ENCODE measurements at places on chromosomes 5 and 9.
A peak's percentile ranks its signal among the peaks of the same experiment; 100 is the strongest.

DNA sequence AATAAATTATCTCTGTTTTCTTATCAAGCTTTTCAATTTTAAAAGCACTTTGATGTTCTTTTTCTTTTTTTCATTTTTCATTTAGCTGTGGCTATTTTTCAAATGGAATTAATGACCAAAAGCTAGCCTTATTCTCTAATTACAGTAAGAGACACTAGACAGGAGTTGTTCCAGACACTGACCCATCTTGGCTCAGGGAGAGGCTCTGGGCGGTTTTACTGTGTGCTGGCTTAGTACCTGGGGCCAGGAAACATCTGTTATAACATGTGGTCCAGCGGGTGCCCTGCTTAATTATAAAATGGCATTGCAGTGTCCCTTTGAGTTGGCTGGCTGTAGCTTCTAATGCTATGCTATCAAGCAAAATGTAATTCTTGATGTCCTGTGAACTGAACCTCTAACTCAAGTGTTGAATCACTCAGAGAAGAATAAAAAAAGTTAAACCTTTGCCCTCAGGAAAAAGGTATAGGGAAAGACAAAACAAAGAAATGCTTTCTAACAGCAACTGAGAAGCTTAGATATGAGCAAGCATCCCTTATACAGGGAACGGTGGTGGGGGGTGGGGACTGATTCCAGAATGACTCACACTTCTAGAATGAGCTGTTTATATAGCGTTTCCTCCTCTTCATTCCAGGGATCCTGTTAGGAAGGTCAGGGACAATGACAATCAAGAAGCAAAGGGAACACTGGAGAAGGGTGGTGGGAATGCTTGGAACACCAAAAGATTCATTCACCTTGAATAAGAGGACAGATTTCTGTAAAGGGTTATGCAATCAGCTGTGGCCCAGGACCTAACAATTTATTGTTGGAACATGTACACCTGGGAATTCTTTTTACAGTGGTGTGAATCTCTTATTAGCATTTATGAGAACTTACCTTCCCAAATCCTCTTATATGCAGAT, 58.7 kb upstream of the NFIB start:
- no peak for DNase-seq

DNA sequence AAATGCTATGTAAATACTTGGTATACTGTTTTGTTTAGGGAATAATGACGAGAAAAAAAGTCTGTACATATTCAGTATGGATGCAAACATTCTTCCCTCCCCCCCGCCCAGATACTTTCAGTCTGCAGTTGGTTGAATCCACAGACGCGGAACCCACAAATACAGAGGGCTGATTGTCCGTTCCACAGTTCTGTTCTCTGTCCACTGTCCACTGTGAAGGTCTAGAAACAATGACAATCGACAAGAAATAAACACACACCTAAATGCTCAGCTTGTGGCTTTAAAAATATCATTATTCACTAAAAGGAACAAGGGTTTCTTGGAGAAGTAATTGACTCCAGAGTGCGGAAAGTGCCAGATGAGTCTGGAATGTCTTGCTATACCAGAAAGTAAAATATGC, 109.1 kb downstream of the TMEM161B start:
- no peak for DNase-seq

DNA sequence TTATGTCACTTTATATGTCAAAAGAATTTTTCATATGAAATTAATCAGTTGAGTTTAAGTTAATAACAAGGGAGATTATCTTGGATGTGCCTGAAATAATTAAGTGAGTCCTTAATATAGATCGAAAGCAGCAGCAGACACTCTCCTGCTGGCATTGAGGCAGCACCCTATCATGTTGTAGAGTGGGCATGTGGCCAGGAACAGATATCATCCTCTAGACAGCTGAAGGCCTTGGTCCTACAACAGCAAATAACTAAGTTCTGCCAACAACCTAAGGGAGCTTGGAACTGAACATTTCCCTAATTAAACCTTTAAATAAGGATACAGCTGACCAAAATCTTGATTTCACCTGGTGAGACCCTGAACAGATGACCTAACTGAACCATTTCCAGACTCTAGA, 25.8 kb upstream of the UGT3A1 start:
- DNase-seq, result no peak

- no peak for DNase-seq
Observed at GRCh38 chr5:150021491-150022157, 21.1 kb downstream of the HMGXB3 start.

DNA sequence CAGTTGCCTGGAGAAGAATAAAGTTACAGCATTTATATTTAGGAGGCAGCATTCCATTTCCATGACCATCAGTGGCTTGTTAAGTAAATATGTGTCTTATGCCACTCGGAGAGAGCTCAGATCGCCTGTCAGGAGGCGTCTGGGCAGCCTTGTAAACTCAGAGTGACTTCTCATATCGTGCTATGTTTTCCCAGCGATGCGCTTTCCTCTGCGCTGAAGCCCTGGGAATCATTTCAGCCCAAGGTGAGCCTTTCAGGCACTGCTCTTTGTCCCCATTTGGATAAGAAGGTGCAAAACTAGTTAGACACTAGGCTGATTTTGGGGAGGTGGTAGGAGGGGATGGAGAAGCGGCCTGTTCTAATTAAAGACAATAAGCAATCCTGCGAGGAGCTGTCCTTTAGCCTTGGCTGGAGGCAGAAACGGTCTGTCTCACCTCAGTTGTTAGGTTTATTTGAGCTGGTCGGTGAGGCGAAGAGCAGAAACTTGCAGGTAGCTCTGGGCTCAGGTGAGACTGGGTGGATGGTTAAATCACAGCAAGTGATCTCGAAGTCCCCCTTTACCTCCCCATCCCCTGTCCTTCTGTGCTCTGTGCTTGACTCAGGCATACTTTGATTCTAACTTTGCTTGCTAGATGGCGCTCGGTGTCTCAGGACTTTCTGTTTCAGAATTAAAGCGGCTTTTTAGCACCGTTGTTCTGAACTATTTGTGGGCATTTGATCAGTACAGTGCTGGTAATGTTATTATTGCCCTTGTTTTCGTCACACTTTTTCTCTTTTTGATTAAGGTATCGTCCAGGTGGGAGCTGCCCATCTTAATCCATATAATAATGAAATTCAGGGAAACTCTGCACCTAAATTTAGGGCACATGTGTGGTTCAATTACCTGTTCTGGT, 24.6 kb downstream of the NR2F1 start:
- peak; percentile 59 for DNase-seq

DNA sequence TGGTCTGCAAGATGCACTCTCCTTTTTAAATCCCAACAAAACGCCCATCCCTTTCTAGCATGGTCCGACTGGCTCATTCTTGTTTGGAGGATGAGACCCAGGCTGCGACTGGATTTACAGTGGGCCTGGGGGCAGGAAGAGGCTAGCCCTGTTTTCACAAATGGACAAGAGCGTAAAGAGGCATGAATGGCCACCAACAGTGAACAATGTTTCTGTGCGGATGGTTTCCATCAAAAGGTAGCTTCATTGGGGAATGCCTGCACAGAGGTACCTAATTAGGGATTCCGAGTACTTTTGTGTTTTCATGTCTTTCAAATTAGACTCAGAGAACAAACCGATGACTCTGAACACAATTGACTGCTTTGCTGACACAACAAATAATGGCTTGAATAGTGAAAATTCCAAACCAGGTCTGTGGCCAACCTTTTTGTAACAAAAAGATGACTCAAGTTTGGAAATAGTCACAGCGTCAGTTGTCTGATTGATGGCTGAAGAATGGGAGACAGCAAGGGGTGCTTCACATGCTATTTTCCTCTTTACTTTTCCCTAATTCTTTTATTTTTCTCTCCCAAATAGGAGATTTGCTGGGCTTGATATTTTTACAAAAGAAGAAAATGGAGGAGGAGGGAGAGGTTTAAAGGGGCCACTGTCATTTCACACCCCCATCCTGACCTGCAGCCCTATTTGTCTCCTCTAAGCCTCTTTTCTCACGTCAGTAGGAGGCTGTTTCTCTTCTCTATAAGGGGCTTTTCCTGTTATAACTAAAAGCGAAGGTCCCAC, 208.1 kb upstream of the S1PR3 start:
- DNase-seq, result no peak

GRCh38 chr5:80122579-80122978, 87.4 kb downstream of the THBS4 start:
- DNase-seq, result peak; percentile 68

DNA sequence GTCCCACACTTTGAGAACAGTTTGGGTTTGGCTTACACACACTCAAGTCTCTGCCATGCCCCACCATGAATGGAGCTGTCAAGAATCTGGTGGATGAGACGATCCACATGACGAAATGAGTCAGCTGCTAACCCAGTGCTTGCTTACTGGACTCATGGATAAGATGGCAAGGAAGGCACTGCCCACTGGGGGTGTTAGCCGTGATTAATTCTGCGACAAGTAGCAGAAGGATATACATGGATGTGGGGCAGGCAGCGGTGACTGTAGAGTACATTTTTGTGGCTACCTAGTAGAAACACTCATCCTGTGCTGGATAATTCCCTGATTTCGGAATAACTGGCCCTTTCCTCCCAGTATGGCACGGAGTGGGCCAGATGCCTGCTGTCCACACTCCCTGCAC, 77.5 kb downstream of the SPATA31C2 start:
- DNase-seq, result no peak

- no peak for DNase-seq
Observed at GRCh38 chr5:3022665-3023064, 271.2 kb upstream of the IRX2 start.

DNA sequence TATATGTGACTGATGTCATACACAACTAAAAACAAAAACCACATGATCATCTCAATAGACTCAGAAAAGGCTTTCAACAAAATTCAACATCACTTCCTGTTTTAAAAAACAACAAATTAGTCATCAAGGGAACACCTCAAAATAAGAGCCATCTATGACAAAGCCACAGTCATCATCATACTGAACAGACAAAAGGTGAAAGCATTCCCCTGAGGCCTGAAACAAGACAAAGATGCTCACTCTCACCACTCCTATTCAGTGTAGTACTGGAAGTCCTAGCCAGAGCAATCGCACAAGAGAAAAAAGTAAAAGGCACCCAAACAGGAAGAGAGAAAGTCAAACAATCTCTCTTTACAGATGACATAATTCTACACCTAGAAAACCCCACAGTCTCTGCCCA, 893.5 kb upstream of the EDIL3 start:
- no peak for DNase-seq

- DNase-seq, result peak; percentile 23
Observed at GRCh38 chr5:117454716-117455212, 880.1 kb upstream of the SEMA6A start.
